ENCODE measurements at places on chromosomes 12 and 14. TPM values are rescaled to one million over a fixed set of nuclear protein-coding genes. Genes with fewer than 3 reads are reported as not detected.

GRCh38 chr14:28120391-28120790 is 646.2 kb upstream of the FOXG1 start:
- H3K4me1 ChIP-seq: no peaks in the 10 kb centered on the region
- H3K36me3 ChIP-seq: no peaks in the 10 kb centered on the region
- no peak overlapping the region for H3K4me3 ChIP-seq
- DNase-seq: no peak
- no peaks in the 10 kb centered on the region for H3K27me3 ChIP-seq

DNA sequence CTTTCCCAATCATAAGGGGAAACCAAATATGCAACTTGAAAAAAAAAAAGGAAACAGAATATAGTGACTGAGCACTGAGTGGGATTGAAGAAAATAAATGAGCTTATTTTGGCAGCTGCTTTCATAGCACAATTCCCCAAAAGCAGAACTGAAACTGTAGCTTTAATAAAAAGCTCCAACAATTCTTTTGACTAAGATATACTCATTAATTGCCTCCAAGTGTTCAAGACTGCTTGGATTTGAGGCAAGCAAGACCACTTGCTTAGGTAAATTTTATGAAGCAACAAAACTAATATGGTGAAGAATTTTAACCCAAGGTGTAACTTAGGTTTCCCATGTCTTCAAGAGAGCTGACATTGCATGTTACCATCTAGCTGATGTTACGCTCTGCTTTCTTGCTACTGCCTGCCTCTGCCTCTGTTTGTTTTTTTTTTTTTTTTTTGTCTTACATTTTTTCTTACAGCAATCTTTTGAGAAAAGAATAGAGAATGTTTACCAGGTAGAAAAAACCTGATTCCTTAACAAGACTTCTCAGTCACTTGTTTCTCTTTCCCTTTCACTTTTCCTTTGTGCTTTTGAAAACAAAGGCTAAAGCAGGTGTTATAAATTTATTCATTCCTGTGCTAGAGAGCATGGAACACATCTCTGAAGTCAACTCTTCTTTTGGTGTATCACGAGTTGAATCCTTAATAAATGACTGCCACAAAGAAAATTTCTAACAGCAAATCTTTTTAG is 134.4 kb downstream of the BCAT1 start:
- H3K4me3 ChIP-seq: no peak overlapping the region
- no peak overlapping the region for H3K27ac ChIP-seq
- no peaks in the 10 kb centered on the region for H3K27me3 ChIP-seq
- no peaks in the 10 kb centered on the region for H3K36me3 ChIP-seq
- no peak for DNase-seq

The NPAS3 gene
- total RNA-seq: 1.1 TPM

The TAS2R13 gene
- total RNA-seq: not detected

The ALKBH1 gene
- 14.9 TPM for total RNA-seq

- DNase-seq: peak; percentile 78
- no peak overlapping the region for H3K4me3 ChIP-seq
- H3K27me3 ChIP-seq: no peaks in the 10 kb centered on the region
- H3K27ac ChIP-seq: peak overlapping the region; percentile 39
Observed at GRCh38 chr14:104979758-104980610, 1.8 kb upstream of the AHNAK2 start.

The KRT74 gene
- total RNA-seq: not detected

The CLEC4C gene
- not detected for total RNA-seq

All from psoas muscle (tissue), 8 donors.